Bronchial epithelial cell (primary cell): ENCODE measurements at places on chromosomes 16 and 17. TPM values are rescaled to one million over a fixed set of nuclear protein-coding genes. Genes with fewer than 3 reads are reported as not detected.

DNA sequence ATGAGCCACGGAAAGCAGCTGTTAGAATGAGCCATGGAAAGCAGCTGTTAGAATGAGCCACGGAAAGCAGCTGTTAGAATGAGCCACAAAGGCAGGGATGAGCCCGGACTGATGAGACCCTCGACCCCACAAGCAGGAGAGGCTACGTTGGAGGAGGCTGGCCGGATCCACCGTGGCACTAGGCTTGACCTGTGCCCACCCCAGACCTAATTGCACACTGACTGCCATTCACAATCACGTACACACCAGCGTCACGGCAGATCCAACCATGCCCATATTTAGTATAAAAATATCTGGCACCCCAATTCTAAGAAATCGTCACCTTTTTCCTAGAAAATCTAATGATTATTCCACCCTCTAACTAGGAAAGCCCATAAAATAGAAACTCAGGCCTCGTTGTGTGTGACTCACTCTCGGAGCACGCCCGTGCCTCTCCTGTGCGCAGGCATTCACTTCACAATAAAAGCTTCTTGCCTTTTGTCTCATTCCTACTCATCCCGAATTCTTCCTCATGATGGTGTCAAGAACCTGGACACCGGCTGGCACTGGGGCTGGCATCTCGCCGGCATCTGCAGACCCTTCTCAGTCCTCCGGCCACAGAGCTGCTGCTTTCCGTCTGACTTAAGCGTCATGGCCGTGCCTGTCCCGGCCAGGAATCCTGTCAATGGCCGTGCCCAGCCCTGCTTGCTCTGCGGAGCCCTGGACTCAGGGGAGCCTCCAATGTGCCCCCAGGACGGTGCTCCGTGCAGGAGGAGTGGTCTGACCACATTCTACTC is 5.5 kb upstream of the SECTM1 start:
- DNase-seq: peak; percentile 74

GRCh38 chr16:24713379-24713778 is 16.1 kb upstream of the TNRC6A start:
- DNase-seq: no peak

Gene ABCC3
- 17.0 and 33.2 TPM in 2 replicates for total RNA-seq

Gene ACSM3
- 1.8 and 4.6 TPM in 2 replicates for total RNA-seq

Gene PKMYT1
- total RNA-seq: 0.26 and 0.51 TPM in 2 replicates

Gene CES3
- total RNA-seq: 1.6 and 6.3 TPM in 2 replicates

Gene HSD3B7
- 5.1 and 8.2 TPM in 2 replicates for total RNA-seq

Gene ABCA6
- 0.26 and 0.38 TPM in 2 replicates for total RNA-seq
